ENCODE measurements at places on chromosomes 2 and 18. TPM values are rescaled to one million over a fixed set of nuclear protein-coding genes. Genes with fewer than 3 reads are reported as not detected.

- DNase-seq = no peak
Observed at GRCh38 chr2:241965931-241966412, 96.4 kb downstream of the RTP5 start.

GRCh38 chr2:234494361-234495250, 2.3 kb downstream of the ARL4C start:
- DNase-seq = no peak

GRCh38 chr2:172091000-172091641, 5.8 kb downstream of the DLX1 start:
- DNase-seq = no peak

DNA sequence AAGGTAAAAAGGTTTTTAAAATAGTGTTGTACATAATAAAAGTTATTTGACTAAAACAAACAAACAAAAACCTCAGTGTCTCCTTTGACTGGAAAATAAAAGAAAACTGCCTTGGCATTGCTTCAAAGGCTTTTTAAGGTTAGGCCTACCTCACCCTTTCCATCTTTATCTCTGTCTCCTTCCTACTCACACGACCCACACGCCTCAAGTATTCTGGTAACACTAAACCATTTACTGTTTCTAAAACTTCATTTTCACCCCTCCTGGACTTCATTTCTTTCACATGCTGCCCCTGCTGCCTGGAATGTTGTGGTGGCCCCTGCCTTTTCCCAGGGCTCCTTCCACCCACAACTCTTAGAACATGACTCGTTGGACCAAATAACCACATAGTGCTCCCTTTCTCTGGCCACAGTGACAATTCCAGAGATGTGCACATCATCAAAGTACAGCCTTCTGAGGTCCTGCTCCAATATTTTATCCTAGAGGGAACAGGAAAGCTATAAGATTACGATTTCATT, 54.0 kb downstream of the ERBB4 start:
- no peak for DNase-seq

DNA sequence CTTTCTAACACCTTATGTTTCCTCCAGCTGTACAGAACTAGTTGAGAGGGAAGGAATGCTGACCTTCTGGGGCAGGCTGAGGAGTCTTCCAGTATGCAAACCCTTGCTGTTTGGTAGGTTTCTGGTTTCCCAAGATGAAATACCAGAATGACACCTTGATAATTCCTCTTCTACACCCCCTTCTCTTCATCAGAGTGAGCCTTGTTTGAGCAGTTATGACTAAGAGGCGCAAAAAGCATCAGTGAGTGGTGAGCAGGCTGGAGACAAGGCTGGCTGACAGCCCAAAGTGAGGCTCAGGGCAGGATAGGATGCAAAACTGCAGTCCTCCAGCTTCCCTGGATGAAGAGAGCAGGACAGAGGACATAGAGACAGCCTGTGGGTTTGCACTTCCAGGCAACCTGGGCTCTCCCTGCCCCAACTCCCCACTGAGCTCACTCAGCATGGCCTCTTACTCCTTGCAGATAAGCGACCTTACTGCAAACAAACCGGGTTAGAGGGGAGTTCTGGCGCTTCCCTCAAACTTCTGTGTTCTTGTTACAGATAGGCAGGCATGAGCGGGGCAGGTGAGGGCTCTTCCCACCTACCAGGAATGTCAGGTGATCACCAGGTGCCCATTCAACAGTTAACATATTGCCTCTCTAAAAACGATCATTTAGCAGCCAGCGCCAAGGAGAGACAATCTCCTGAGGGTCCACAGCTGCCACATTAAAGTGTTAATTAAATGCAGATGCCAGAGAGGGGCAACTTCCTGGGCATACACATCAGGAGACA, 5.4 kb downstream of the MPPE1 start:
- no peak for DNase-seq

DNA sequence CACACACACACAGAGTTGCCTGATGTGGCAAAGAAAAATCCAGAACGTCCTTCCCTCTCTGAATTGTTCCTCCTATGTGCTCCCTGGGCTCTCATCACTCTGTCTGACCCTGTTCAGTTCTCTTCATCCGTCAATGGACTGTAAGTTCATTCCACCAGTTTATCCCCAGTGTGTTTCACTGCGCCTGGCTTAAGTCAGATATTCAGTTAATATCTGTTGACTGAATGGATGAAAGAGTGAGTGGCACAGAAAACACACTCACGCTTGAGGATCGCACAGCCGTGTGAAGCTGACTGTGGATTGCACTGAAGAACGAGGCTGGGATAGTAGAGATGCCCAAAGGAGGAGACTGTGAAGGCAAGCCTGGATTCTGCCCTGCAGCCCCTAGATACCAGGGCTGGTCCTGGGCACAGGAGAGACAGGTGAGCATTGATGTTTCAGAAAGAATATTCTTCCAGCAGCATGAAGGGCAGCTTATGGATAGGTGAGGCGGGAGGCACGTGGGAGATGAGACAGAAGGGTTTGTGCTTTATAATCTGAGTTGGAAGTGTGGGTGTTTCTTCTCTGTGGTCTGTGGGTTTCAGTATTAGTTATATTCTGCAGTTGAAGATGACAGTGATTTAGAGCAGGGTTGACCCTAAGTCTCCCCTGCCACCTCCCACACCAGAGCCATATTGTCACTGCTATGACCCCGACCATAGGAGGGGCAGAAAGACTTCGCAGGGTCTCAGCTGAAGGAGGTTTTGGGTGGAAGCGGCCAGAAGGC, 129.9 kb downstream of the SOCS6 start:
- DNase-seq = no peak

DNA sequence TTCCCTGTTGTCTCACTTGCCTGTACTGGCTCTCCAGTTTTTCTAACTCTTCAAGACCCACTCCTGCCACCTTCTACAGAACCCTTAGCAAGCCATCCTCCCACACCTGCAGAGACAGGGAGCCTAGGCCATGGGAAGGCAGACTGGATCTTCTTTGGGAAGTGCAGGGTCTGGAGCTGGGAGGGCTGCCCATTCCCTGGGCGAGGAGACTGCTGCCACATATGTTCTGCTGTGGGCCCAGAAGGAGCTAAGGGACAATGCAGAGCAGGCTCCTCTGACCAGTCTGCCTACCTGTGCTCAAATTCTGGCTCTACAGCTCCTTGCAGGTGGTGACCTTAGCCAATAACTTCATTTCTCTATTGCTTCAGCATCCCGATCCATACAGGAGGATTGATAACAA, 152.1 kb upstream of the CELF4 start:
- DNase-seq = no peak

DNA sequence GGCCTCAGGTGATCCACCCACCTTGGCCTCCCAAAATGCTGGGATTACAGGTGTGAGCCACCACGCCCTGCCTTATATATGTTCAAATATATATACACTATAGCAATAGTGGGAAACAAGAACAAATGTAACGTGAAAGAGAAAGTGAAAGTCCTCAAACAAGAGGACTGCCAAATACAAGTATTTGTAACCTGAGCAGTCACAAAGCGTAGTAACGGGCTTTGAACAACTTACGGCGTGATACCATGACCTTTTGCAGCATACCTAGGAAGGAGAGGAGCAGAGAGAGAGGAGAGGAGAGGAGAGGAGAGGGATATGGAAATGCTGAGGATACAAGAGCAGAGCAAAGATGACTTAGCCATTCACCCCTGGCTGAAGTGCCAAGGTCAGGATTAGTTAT, 113.8 kb upstream of the RGPD4 start:
- no peak for DNase-seq

- DNase-seq = no peak
Observed at GRCh38 chr2:69770747-69771146, 28.8 kb downstream of the ANXA4 start.

The MAPK4 gene
- 7.5 TPM for total RNA-seq

DNA sequence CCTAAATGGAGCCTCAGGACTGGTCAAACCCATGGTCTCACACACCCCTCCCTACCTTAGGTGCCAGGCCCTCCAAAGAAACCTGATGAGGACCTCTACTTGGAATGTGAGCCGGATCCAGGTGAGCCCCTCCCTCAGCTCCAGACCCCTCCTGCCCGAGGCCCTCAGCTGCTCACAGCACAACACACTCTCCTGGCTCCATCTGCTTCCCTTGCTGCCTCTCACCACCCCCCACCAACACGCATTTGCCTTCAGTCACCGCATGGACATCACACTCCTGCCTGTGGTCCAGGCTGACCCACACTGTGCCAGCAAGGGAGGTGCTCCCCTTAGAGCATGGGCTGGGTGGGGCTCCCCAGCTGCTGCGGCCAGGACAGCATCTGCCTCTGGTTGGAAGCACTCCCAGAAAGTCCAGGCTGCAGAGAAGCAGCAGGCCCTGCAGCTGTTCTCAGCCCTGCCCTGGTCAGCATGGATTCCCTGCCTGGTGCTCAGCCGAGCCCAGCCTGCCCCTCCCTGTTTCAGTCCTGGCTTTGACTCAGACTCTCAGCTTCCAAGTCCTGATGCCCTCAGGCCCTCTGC, 15.1 kb downstream of the SH2D6 start:
- DNase-seq = no peak

The SLC23A3 gene
- total RNA-seq = 5.5 TPM

The KCNE4 gene
- 2.5 TPM for total RNA-seq

The RGPD3 gene
- total RNA-seq = 0.17 TPM

DNA sequence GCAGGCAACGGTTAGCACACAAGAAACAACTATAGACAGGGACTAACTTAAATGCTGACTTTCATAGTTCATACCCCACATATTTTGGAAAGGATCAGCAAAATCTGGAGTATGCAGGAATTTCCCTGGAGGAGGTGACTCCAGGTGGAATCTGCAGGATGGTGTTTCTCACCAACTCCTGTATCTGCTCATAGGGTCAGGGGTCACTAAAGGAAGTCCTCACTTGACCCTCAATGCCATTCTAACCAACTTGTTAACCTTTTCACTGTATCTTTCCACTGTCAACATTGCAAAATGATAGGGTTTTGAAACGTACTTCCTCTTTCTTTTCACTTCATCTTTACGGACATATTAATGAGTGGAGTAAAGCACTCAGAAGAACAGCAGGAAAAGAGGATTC, 207.0 kb upstream of the CXCR4 start:
- DNase-seq = no peak

- no peak for DNase-seq
Observed at GRCh38 chr2:37283207-37283606, 41.4 kb downstream of the PRKD3 start.

DNA sequence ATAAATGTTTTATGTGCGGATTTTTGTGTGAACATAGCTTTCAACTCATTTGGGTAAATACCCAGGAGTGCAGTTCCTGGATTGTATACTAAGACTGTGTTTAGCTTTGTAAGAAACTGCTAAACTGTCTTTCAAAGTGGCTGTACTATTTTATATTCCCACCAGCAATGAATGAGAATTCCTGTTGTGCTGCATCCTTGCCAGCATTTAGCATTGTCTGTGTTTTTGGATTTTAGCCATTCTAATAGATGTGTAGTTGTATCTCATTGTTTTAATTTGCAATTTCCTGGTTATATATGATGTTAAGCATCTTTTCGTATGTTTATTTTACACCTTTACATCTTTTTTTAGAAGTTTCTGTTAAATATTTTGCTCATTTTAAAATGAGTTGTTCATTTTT, 24.2 kb downstream of the VRK2 start:
- DNase-seq = no peak

- DNase-seq = no peak
Observed at GRCh38 chr2:219844401-219845091, 217.1 kb downstream of the SLC4A3 start.

- DNase-seq = no peak
Observed at GRCh38 chr2:44560941-44561340, 199.2 kb downstream of the CAMKMT start.

The DOK6 gene
- total RNA-seq = 5.4 TPM

DNA sequence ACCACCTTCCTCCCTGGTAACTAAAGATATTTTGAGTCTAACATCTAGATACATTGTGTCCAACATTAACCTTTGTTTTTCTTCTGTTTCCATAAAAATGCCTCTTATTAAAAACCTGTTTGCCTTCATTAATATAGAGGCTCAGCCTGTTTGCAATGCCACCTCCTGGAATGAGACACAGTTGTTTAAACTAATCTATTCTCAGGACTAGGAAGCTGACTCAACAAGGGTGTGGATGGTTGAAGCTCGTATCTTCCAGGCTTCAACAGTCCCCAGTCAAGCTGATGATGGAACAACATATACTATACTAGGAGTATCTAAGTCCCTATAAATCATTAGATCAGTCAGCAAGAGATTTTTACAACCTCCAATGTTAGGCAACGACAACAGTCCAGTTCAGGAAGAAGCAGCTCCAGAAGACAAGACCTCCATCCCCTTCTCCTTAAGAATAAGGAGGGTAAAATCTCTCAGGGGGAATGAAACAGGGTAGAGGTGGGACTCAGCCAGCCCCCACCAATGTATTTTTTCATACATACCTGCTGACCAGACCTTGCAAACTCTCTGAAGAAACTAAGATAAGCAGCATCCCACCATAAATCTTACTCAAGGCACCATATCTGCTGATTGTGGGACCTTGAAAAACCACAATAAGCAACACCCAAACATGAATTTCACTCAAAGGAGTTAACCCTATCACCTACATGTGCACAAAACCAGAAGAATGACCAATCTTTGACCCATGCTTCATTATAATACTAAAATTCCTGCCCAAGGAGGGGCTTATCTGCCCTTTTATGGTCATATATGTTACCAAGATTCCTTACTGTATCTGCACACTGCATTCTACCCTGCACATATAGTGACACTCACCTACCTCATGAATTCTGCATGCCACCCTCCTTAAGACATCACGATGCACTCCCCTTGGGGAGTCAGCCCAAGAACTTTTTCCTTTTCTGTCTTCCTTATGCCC, 21.4 kb downstream of the ZNF24 start:
- DNase-seq = no peak

DNA sequence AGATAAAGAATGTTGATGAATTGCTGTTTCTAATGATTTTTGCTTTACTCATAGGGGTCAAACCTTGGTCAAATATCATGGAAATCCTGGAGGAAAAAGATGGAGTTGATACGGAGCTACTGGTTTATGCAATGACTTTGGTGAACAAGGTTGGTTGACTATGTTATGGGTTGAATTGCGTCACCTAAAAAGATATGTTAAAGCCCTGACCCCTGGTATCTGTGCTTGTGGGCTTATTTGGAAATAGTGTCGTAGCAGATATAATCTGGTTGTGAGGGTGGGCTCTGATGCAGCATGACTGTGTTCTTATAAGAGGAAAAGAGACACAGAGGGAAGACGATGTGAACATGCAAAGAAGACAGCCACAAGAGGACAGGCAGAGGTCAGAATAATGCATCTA, 226.2 kb downstream of the TPGS2 start:
- DNase-seq = no peak

The KLHL41 gene
- total RNA-seq = 0.38 TPM

The PTPN4 gene
- 37.4 TPM for total RNA-seq

GRCh38 chr18:55550471-55550870, 37.5 kb downstream of the TCF4 start:
- no peak for DNase-seq

The AKAIN1 gene
- total RNA-seq = 1.1 TPM

GRCh38 chr18:56511996-56512395, 126.4 kb downstream of the TXNL1 start:
- no peak for DNase-seq

- DNase-seq = no peak
Observed at GRCh38 chr2:149885468-149885867, 297.9 kb upstream of the MMADHC start.

GRCh38 chr2:188824125-188824524, 150.0 kb upstream of the COL3A1 start:
- no peak for DNase-seq

Measured in type B pancreatic cell (in vitro differentiated cells).